ENCODE measurements at places on chromosomes 2 and 18.
A peak's percentile ranks its signal among the peaks of the same experiment; 100 is the strongest.

GRCh38 chr2:1769703-1770422 lies 25.5 kb upstream of the PXDN start:
- DNase-seq, result peak; percentile 36

DNA sequence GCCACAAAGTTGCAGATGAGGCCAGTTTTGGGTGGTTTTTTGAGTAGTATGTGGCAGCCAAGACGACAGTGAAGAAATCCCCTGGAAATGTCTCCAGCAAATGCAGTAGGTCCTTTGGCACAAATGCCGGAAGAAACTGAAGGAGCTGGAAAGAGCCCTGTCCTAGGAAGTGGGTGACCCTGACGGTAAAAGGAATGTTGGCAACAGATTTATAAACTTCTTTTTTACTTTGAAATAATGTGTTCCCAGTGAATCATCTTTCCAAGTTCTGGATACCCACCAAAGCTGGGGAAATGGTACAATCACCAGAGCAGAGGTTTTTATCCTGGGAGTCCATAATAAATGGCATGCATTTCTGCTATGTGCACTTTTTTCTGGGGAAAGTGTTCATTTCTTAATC lies 112.9 kb downstream of the CSRNP3 start:
- no peak for DNase-seq

- DNase-seq, result no peak
These were observed 181.3 kb downstream of the UXS1 start for GRCh38 chr2:106012591-106013347.

GRCh38 chr2:237222601-237223041 lies 136.9 kb downstream of the COPS8 start:
- DNase-seq, result no peak

DNA sequence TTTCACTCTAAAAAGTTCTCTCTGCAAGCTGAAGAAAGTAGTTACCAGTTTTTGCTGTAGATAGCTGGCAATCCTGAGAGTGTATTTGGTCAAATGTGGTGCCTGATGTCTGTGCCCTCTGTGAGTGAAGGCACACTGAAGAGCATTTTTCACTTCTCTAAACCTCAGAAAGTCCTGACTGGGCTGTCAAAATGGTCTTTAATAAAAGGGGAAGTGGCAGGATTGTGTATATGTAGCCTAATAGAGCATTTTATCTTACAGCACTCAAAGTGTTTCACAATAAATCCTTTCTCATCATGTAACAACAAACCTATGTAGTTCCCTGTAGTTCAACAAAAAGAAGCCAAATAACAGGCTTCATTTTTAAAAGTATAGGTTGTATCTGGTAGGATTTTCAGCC lies 1552.3 kb upstream of the SLC39A10 start:
- DNase-seq, result no peak

GRCh38 chr2:43407935-43408334 lies 181.5 kb upstream of the ZFP36L2 start:
- no peak for DNase-seq

DNA sequence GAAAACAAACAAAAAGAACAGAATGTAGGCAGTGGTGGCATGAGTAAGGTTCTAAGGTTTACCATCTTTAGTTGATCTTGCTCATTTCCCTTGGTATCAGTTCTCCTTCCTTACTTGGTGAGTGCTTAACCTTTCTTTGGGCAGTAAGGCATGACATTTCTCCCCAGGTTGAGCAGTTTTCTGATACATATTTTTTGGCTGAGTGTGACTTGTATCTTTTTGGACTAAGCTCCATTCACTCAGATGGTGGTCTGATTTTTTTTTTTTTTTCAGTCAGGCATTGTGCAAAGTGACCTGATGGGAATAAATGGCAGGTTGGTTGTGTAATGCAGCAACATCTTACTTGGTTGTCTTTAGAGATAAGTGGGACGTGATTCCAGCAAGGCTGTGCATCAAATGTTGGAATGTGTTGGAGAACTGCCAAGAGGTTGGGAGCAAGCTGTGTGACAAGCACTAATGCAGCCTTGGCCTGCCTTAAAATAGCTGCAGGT lies 15.1 kb downstream of the SPTBN1 start:
- DNase-seq, result no peak

DNA sequence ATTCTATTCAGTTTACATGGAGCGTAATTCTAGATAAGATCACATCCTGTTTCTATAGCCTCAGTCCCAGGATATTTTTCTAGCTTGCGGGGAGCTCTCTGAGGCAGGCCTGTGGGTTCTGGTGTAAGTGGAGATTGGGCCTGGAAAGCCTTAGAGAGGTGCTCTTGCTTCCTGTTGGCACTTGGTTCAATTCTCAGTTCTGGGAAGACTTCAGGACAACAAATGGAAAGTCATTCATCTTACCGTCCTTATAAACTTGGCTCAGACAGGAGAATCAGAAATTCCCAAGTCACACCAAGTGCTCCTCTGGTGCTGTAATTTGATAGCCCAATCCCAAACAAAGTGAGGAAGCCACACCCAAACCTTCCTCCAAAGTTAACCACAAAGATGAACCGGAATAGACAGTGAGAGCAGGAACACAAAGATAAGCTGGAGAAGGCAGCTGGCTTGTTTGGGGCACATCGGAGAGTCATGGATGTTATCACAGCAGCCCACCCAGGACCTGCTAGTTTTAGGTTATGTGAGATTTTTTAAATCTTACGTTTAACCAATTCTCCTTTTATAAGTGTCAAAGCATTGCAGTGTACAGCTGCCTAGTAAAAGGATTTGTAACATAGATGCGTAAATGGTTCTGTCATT lies 144.3 kb upstream of the MAP3K20 start:
- peak; percentile 84 for DNase-seq

DNA sequence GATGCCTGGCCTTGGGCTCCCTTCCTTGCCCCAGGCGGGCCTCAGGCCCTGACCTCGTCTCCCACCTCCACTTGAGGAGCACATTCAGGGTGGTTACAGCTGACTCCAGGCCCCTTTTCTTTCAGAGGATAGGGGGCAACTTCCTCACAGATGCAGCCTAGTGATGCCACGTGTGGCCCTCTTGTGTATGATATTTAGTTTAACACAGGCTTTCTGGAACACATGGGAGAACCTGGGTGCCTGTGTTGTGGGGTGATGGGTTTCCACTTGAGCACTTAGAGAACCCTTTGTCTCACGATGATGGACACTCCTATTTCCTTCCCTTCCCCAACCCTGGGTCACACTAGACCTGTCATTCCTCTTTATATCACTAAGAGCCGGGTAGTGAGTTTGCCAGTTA lies 6.8 kb upstream of the KCNS3 start:
- no peak for DNase-seq

DNA sequence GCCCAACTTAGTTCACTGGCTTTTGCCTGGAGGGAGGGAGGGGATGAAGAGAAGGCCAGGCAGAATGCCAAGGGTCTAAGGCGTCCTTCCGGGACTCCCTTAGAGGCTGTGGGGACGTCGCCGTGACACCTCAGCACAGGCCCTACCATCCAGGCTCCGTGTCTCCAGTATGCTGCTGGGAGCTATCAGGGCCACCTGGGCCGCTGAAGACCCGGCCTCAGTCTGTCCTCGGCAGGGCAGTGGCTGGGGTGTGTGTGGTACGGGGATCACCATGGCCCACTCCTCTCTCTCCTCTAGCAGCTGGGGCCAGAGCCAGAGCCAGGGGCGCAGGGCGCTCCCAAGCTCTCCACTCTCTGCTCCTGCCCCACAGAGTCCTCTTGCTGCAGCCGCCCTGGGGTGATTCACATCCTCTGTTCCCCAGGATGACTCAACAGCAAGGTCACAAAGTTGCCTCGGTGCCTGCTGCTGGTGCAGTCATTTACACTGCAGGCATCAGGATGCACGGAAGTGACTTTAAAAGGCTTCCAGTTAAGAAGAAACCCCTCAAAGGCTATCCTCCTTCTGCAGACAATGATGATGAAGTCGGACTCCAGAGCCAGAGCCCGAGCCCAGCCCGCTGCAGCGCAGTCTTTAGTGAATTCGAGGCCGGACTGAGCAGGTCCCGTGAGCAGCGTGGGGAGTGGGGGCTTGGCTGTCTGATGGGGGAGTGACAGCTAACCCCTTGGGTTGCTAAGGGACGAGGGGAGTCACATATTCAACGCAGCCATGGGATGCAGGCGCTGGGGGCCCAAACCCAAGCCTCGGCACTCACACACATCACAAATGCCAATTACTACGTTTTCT lies 31.9 kb downstream of the SNORC start:
- no peak for DNase-seq

Measured in NCI-H526 treated with DMSO at 0.1 percent for 48 hours (cell line).